ENCODE measurements at places on chromosomes 2 and 18.

DNA sequence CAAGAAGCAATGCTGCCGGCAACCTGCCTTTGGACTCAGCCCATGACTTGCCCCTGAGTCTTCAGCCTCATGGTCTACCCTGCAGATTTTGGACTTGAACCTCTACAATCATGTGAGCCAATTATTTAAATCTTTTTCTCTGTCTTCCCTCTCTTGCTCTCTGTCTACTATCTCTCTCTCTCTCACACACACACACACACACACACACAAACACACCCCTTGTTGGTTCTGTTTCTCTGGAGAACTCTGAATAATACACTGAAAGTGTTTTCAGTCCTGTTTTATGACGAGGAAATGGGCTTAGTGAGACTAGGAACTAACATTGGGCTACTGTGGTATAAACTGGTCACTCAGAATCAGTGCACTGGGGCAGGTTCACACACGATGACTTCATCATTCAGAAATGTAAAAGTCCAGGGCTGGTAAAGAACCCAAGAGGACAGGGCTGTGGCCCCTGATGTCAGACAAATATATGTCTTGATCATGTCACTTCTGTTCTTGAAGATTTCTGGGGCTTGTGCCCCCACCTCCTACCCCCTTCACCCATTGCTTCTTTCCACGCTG is 266.1 kb upstream of the SIX2 start:
- no peak for DNase-seq

DNA sequence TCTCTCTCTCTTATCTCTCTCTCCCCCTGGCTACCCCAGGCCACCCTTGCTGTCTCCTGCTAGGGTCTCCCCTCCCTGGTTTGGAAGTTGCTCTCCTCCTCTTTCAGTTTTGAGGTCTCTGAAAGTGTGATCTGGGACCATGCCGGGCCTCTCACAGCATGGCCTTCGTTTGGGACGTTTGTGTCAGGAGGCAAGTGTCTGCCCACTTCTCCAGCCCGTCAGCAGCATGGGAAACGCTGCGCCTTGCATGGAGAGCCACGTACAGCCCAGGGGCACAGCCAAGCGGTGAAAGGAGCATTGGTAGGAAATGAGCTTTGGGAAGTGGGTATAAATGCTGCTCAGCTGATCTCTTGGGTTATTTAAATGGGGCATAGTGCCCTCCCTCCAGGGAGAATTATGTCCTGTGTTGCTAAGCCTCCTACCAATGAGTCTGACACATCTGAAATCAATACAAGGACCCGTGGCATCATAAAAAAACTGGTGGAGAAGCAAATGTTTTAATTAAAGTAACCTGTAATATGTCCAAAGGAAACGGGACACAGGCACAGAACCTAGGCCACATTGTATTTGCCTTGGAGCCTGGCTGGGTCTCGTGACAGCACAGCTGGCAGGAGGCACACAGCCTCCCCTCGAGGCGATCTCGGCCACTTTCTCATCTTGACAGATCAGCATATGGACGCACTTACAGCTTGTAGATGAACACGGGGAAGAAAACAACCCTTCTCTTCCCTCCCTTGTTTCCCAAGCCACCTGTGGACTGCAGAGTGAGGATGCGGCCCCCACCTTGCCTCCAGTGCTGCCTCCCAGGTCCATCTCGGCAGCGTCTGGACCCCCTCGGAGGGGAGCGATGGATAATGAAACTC is 72.7 kb downstream of the SH3RF3 start:
- no peak for DNase-seq

DNA sequence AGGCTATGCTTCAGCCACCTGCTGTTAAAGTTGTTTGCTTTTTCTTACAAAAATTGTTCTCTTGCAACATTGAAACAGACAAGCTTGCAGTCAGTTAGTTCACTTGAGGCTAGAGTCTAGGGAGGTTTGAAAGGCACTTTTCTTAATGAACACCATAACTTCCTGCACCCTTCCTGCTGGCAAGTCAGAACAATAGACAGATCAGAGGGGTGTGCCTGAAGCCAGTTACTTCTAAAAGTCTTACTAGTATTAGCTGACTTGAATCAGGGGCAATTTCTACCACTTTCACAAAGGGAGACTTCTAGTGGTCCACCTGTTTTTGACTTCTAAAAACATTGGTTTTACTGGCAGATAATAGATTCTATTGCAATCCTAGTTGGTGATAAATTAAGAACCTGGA is 367.4 kb upstream of the CDH20 start:
- DNase-seq: no peak

DNA sequence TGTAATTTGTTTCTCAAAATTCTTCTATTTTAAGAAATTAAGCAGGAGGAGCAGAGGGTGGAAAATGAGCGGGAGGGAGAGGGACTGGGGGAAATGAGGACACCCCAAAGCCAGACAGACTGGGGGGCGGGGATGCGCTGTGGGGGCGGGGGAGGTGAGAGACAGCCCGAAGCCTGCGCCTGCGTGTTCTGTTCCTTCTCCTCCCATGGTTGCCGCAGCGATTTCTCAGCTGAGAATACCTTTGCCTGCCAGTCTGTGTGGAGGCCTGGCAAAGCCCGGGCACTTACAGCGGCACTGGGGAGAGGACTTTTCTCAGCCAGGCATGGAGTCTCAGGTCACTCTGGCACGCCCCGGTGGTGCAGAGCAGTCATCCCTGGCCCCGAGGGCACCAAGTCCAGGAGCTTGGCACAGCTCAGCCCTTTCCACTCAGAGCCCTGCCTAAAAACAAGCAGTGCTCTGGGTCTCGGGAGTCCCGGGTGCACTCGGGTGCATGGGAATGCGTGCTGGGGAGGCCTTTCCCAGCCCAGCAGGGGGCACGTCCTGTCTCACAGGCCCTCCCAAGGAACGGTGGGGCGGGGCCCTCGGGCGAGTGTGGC is 289.3 kb upstream of the HS6ST1 start:
- DNase-seq: no peak

GRCh38 chr2:222179592-222179991 is 119.2 kb downstream of the PAX3 start:
- DNase-seq: no peak

GRCh38 chr18:62643181-62643580 is 72.2 kb upstream of the PHLPP1 start:
- DNase-seq: no peak

GRCh38 chr2:128289439-128289838 is 29.2 kb downstream of the HS6ST1 start:
- no peak for DNase-seq

DNA sequence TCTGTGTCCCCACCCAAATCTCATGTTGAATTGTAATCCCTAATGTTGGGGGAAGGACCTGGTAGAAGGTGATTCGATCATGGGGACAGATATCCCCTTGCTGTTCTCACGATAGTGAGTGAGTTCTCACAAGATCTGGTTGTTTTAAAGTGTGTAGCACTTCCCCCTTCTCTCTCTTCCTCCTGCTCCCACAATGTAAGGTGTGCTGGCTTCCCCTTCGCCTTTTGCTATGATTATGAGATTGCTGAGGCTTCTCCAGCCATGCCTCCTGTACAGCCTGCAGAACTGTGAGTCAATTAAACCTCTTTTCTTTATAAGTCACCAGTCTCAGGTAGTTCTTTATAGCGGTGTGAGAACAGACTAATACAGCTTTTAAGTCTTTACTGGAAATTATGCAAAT is 193.3 kb upstream of the RBBP8 start:
- no peak for DNase-seq

GRCh38 chr18:877238-877637 is 27.4 kb upstream of the ADCYAP1 start:
- no peak for DNase-seq

- no peak for DNase-seq
These were observed 44.1 kb downstream of the ERBB4 start for GRCh38 chr2:212494418-212495020.

All from H4 (cell line).